ENCODE measurements at places on chromosomes 3 and 15.

GRCh38 chr15:84016371-84016770 is 219.2 kb upstream of the GOLGA6L4 start:
- no peak for DNase-seq

GRCh38 chr3:14514323-14514720 is 25.8 kb downstream of the GRIP2 start:
- DNase-seq: no peak

DNA sequence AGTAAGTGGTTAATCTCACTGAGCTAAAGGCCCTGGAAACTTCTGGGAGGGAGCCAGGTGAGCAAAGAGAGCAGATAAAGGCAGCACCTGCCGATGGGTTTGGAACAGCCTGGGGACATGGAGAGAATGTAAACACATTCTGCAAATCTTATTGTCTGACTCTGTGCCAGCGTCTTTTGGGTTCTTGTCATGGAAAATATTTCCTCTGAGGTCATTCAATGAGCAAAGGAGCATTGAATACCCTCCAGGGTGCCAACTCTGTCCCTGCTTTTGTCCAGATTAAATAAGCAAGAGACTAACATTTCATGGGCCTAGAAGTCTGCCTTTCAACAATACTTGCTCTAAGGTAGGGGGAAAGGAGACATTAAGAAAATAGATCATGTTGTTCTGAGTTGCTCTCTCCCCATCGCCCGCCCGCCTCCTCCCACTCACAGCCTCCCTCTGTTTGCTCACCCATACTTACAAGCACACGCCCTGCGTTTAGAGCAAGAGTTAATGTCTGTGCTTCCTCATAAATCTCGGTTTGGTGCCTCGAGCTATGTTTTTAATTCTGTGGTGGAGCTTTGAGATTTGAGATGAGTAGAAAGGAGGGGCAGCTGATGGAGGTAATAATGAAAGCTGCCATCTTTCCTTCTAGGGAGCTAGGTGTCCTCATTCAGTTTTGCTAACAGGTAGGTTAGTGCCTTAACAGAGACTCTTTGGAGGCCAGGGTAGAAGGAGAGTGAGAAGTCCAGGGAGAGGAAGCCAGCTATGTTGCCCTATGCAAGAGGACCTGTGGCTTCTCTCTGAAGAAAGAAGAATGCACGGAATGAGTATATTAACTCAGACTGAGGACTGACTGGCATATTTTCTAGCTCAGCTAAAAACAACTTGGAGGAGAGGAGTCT is 132.9 kb downstream of the TPRG1 start:
- DNase-seq: peak; percentile 25

- no peak for DNase-seq
These were observed 33.5 kb upstream of the SPATA12 start for GRCh38 chr3:57026944-57027343.

- DNase-seq: peak; percentile 57
These were observed at the start of gene AVEN for GRCh38 chr15:34038871-34039789. Gene AVEN, minus strand, starts transcription at chr15:34039204. Its CDS starts 158 bp downstream, at chr15:34039046.

DNA sequence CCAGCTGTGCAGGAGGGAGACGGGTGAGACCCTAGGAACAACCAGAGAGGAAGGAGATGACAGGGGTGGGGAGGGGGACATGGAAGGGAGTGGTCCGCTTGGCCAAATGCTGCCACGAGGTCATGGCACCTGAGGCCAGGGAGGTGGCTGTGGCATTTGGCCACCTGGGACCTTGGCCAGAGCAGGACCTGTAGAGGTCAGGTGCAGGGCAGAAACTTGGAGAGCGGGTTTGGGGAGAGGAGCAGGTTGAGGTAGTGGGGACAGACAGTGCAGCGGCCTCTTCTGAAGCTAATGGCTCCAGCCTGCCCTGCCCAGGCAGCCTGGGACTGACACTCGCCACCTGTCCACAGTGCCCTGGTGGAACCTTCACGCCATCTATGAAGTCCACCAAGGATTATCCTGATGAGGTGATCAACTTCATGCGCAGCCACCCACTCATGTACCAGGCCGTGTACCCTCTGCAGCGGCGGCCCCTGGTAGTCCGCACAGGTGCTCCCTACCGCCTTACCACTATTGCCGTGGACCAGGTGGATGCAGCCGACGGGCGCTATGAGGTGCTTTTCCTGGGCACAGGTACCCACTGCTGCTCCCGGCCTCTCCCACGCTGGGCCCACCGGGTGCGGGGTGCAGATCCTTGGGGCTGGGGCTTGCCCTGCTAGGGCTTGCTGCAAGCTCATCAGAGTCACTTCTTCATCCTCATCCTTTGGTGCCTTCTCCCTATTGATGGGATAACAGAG is 7.0 kb upstream of the GNAT1 start:
- no peak for DNase-seq

DNA sequence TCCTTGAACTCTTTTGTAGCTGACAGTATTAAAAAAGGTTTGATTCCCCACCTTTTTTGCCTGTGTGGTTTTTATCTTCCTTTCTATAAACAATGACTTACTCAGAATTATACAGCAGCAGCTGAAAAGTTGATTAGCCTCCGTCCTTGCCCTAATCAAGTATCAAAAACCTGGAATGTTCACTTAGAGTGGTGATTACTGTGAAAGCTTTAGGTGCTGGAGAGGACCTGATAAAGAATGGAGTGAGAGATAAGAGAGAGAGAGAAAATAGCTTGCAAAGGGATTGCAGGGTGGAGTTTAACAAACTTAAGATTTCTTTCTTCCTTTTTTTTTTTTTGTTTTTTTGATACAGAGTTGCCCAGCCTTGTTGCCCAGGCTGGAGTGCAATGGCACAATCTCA is 6.7 kb downstream of the CGNL1 start:
- no peak for DNase-seq

GRCh38 chr3:185729337-185730055 is 95.3 kb downstream of the IGF2BP2 start:
- DNase-seq: no peak

DNA sequence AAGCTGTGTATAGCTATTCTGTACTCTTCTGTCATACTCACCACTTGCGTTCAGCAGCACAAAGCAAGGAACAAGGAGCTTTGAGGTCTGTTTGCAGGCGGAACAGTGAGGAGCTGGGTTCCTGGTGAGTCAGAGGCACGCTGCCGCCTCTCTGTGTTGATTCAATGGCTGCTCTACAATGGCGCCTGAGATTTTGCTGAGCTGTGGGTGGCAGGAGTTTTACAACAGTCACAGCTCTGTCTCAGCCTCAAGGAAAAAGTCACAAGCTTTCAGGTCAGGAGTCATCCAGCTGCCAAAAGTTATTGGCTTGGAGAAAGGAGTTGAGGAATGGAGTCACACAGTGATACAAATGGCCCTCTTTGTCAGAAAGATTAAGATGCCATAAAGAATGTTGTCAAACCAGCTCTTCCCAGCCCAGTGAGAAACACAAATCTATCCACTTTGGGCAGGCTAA is 98.1 kb downstream of the SSR3 start:
- peak; percentile 27 for DNase-seq

- DNase-seq: peak; percentile 83
These were observed at the start of gene SEMA3G for GRCh38 chr3:52444860-52445793. Gene SEMA3G, minus strand, starts transcription at chr3:52445103. Its CDS starts 76 bp downstream, at chr3:52445027.

DNA sequence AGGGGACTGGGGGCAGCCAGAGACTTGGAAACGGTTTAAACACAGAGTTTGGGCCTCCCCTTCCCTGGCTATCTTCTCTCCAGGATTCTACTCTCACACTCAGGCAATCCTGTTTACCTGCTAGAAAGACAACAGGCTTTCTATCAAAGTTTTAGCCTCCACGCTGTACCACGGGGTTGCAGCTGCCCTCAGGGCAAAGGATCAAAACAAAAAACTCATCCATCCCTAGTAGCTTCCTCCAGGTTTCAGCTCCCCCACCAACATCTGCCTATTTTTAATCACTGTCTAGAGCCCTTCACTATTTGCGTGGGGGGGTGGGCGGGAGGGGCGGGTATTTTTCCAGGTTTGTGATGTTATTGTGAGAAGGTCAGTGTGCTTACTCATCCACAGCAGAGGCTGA is 286.8 kb upstream of the TRIM42 start:
- no peak for DNase-seq

GRCh38 chr3:15825016-15825415 is 27.2 kb upstream of the ANKRD28 start:
- DNase-seq: no peak

DNA sequence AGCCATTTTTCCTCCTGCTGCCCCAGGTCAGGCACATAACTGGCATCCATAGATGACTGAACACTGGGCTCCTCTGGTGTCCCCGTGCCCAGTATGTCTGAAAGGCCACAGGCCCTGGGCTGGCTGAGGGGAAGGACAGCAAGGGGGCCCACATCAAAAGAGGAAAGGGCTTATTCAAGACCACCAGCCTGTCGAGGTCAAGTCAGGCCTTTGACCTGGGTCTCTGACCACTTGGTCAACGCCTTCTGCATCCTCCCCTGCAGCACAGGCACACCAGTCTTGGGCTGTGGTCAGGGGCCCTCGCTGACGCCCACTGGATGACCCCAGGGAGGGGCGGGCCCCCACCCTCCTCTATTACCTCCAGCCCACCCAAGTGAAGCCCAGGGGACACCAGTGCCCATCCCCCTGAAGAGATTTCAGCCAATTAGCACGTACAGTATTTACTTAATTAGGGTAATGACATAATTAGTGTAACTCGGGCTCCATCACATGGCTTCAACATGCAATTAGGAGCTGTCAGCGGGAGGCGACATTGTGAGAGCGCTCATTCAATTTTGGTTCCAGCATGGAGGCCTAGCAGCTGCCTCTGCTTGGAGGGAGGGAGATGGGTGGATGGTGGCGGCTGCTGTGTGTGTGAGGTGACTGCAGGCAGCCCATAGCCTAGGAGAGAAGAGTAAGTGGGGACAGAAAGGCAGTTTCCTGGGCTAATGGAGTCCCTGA is 13.5 kb upstream of the DNAH1 start:
- DNase-seq: no peak

- DNase-seq: peak; percentile 86
These were observed 27.3 kb upstream of the FGD5 start for GRCh38 chr3:14791343-14791945.

DNA sequence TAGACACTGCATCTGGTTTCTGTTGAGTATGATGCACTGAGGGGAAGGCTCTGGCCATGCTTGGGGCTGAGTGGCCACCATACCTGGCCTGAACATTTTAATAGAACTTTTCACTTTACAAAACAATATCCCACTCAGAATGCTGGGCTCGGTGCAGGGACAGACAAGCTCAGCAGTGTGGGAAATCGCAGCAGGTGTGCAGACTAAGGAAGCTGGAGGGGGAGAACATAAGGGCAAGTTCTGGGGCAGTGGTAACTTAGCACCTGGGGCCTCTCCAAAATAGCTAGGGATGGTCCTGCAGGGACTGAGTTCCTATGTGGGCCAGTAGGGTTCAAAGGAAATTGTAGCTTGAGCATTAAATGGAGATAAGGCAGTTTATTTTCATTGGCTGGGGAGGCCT is 90.9 kb upstream of the RNU6-1 start:
- DNase-seq: no peak

GRCh38 chr3:117691526-117691925 is 981.9 kb downstream of the TUSC7 start:
- no peak for DNase-seq

DNA sequence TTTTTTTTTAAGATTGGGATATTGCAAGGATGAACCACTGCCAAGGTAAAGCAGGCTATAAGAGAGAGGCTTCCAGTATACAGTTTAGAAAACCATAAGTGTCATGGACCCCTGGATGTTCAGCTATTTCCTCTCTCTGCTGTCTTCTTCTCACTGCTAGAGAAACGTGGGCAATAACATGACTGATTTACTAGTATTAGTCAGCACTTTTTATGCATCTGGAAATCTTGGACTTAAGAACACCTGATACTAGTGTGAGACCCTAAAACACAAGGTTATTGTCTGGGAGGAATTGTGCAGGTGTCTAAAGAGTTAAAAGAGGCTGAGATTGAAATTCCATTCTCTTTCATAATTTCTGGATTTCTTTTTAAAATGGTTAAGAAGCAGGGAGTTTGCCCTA is 460.6 kb upstream of the MCTP2 start:
- DNase-seq: no peak

DNA sequence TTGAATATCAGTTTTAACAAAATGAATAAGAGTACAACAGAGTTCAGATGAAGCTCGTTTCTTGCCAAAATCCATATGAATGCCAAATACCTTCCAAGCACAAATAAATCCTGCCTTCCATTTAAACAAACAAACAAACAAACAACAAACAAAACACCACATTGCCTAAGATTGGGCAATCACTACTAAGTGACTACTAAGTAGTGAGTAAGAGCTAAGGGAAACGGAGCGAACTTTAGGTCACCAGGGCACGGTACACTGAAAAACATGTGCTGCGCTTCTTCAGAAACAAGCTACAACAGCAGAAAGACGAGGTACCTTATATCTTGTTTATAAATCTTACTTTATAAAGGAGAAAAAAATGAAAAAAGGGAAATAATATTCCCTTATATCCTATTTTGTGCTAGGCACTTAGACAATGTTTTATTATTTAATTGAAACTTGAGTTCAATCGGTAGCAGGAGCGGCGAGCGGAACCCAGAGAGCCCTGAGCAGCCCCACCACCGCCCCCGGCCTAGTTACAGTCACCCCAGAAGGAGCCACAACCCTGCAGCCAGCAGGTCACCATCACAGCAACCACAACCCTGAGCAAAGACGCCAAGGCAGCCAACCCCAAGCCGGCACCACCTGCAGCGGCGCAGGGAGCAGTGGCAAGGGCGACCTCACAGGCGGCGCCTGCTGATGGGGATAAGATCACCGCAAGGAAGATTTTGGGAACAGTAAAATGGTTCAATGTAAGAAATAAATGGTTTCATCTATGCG is 216.9 kb downstream of the ZBTB20 start:
- DNase-seq: no peak

GRCh38 chr15:25684521-25685431 is 178.4 kb downstream of the ATP10A start:
- no peak for DNase-seq

- DNase-seq: no peak
These were observed 78.0 kb downstream of the PEX5L start for GRCh38 chr3:179958759-179959158.

GRCh38 chr3:107206141-107206540 is 171.1 kb upstream of the CCDC54 start:
- no peak for DNase-seq

- DNase-seq: no peak
These were observed 33.4 kb downstream of the SMAD3 start for GRCh38 chr15:67098768-67099282.

GRCh38 chr3:61452535-61453090 is 108.8 kb upstream of the PTPRG start:
- no peak for DNase-seq

DNA sequence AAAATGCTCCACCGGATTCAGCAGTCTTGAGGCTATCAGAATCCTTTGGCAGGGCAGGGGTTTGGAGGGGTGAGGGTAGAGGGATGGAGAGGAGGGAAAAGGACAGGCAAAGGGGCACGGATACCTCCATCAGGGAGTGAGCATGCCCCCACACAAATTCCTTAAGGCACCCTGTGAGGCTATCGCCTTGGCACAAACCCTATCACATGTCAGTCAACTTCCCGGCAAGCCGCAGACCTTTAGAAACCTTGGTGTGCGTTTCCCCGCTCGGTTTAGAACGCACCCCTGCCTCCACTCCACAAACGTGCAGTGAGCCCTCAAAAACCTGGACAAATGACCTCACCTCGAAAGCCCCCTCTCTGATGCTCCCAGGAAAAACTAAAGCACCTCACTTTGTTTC is 422 bp upstream of the SETMAR start:
- no peak for DNase-seq
